ENCODE measurements at places on chromosomes 5 and 9. TPM values are rescaled to one million over a fixed set of nuclear protein-coding genes. Genes with fewer than 3 reads are reported as not detected.

DNA sequence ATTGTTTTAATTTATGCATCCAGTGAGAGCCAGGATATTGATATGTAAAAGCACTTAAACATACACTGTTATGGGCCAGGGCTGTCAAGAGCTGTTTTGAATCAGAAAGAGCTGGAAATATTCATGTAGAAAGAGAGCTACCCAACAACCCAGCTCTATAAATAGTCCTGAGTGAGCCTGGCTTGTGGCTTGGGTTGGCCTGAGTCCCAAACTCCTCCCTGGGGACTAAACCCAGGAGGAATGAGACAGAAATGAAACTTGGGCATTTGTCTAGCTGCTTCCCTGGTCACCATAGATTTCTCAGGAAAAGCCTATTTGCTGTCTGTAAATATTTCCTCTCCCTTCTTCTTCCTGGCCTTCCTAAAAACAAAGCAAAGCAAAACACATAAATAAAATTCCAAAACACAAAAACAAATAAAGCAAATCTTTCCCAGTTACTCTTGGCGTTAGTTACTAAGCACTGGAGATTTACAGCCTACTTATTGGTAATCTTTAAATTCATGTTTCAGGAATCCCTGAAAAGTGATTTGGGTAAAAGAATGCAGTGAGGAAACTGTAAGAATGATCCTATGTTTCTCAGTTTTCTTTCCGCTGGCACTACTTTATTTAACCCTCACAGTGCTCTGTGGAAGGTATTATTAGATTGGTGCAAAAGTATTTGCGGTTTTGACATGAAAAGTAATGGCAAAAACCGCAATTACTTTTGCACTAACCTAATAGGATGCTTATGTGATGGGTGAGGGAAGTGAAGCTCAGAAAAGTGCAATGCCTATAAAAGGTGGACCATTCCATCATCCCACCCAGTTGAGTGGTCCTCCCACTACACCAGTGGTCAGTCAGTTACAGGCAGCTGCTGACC, 111.8 kb downstream of the CARTPT start:
- H3K4me1 ChIP-seq = peaks cover 4% of the 10 kb centered on the region
- no peaks in the 10 kb centered on the region for H3K27me3 ChIP-seq
- no peak overlapping the region for H3K27ac ChIP-seq
- peak; percentile 72 for DNase-seq
- H3K36me3 ChIP-seq = no peaks in the 10 kb centered on the region

Gene TMEM215
- not detected for total RNA-seq

GRCh38 chr5:122259995-122260394, 52.0 kb upstream of the SNCAIP start:
- no peak overlapping the region for H3K27ac ChIP-seq
- no peaks in the 10 kb centered on the region for H3K27me3 ChIP-seq
- no peak for DNase-seq
- no peaks in the 10 kb centered on the region for H3K4me1 ChIP-seq
- H3K4me3 ChIP-seq = no peak overlapping the region

Gene DND1
- total RNA-seq = 0.84 TPM

Gene OTULINL
- total RNA-seq = 104 TPM

DNA sequence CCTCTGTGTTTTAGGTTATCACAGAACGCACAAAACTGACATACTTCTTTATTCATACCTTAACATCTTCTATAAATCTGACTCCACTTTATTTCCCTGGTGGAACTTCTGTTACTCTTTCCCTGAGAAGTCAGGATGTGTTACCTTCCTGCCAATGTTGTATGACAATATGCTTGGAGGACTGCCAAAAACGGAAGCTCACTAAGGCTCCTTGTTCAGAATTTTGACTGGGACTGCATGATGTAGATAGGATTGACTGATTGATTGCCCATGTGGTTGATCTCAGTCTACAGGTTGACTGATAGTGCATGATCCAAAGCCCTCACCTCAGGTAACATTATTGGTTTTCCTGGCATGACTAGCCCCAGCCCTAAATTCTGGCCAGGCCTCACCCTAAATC, 319.4 kb downstream of the TLR4 start:
- DNase-seq = no peak
- H3K36me3 ChIP-seq = no peaks in the 10 kb centered on the region
- no peaks in the 10 kb centered on the region for H3K27me3 ChIP-seq
- no peak overlapping the region for H3K27ac ChIP-seq
- no peak overlapping the region for H3K4me3 ChIP-seq

GRCh38 chr9:91519520-91520277, 96.1 kb upstream of the NFIL3 start:
- H3K27ac ChIP-seq = no peak overlapping the region
- no peak overlapping the region for H3K4me3 ChIP-seq
- no peaks in the 10 kb centered on the region for H3K4me1 ChIP-seq
- H3K36me3 ChIP-seq = no peaks in the 10 kb centered on the region

GRCh38 chr5:178205749-178206047, 1.4 kb downstream of the HNRNPAB start:
- peak overlapping the region; percentile 91 for H3K27ac ChIP-seq
- no peak for DNase-seq
- H3K4me1 ChIP-seq = peaks cover 30% of the 10 kb centered on the region
- peaks cover 47% of the 10 kb centered on the region for H3K36me3 ChIP-seq
- H3K4me3 ChIP-seq = peak overlapping the region; percentile 77
- no peaks in the 10 kb centered on the region for H3K27me3 ChIP-seq

Gene DOK3
- 45.6 TPM for total RNA-seq

GRCh38 chr5:89901346-89901745, 508.2 kb downstream of the CETN3 start:
- H3K27me3 ChIP-seq = no peaks in the 10 kb centered on the region
- no peak overlapping the region for H3K27ac ChIP-seq
- no peak for DNase-seq
- H3K4me1 ChIP-seq = no peaks in the 10 kb centered on the region
- no peak overlapping the region for H3K4me3 ChIP-seq
- no peaks in the 10 kb centered on the region for H3K36me3 ChIP-seq

DNA sequence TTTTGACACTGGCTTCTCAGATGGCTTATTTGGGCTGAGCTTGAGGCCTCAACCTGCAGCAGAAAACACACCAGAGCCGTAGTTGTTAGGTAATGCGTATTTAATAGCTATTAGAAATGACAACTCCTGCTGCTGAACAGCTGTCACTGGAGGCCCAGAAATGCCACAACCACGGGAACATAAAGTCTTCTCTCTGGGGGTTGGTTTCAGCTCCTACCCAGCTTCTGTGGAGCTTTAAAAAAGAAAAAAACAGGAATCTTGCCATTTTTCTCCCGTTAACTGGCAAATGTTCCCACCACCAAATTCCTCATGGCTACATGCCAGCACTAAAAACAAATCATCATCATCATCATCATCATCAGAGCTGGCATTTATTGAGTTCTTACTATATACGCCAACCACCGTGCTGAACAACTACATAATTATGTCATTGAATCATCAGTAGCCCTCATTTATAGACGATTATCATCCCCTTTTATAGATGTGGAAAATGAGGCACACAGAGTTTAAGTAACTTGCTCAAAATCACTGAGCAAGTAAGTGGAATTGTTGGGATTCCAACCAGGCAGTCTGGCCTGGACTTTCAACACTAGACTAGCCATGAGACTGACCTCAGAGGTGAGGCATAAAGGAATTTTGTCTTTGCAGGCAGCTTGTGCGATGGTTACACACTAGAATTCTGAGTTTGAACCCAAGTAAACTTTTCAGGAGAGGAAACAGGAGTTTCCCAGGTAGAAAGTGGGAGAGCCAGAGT, 185.3 kb upstream of the WWC1 start:
- H3K4me3 ChIP-seq = no peak overlapping the region
- no peaks in the 10 kb centered on the region for H3K4me1 ChIP-seq
- no peak overlapping the region for H3K27ac ChIP-seq
- no peaks in the 10 kb centered on the region for H3K36me3 ChIP-seq
- no peak for DNase-seq

Gene CDC25C
- 0.29 TPM for total RNA-seq

DNA sequence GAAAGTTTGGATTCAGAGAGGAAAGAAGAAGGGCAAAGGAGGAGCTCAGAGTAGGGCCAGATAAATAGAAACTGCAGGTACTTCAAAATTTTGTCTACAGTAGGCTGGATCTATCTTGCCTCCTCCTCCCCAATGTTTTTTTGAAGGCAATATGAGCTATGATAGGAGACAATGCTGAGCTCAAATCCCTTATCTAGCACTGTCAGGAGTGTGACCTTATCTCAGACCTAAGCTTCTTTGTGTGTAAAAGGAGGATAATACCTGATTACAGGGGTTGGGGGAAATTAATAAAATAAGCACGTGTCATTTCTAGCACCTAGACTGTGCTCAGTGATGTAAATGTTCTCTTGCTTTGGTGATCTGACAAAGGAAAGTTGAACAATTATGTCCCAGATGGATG, 137.8 kb upstream of the CD180 start:
- DNase-seq = no peak
- no peak overlapping the region for H3K4me3 ChIP-seq
- H3K27ac ChIP-seq = no peak overlapping the region
- H3K36me3 ChIP-seq = no peaks in the 10 kb centered on the region

Gene MOB3B
- total RNA-seq = 17.8 TPM

- H3K36me3 ChIP-seq = no peaks in the 10 kb centered on the region
- peaks cover 5% of the 10 kb centered on the region for H3K27me3 ChIP-seq
- no peak for DNase-seq
- no peak overlapping the region for H3K4me3 ChIP-seq
Measured at GRCh38 chr9:19913151-19913550, 124.3 kb upstream of the SLC24A2 start.

DNA sequence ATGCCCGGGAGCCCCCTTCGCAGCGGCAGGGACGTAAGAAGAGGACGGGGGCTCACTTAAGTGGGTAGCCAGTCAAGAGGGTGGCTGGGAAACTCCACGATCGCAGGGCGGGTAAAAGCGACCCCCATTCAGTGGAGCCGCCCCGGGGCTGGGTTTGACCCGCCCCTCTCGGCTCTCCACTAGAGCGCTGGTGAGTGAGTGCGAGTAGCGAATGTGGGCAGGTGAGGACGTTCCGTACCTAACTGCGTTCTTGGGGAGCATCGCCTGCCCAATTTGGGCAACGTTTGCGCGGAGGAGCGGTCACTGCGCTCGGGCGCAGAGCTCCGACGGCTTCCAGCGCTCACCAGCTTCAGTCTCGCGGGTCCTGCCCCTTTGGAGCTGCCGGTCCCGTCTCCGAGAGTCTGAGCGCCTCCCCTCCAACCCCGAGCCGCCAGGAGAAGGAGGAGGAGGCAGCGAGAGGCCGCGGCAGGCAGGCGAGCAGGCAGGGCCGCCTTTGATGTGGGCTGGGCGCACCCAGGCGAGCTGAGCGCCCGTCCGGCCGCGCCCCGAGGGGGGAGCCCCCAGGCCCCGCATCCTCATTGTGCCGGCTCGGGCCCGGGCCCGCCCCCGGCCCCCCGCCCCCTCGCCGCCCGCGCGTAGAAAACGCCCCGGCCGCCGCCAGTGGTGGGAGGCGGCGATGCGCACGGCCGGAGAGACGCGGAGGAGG, at the start of gene FGF18:
Gene FGF18, plus strand, starts transcription at position 666 of the 706 bp plus-strand sequence. CDS start 553 bp downstream, outside the sequence.
- H3K4me3 ChIP-seq = peak within 1 kb of the TSS; percentile 44
- H3K27me3 ChIP-seq = no peaks in the 10 kb centered on the region
- peak; percentile 79 for DNase-seq
- peaks cover 24% of the 10 kb centered on the region for H3K4me1 ChIP-seq

Gene STPG3
- not detected for total RNA-seq

- no peak overlapping the region for H3K4me3 ChIP-seq
- no peak for DNase-seq
- H3K27me3 ChIP-seq = no peaks in the 10 kb centered on the region
- H3K36me3 ChIP-seq = no peaks in the 10 kb centered on the region
- H3K27ac ChIP-seq = no peak overlapping the region
Measured at GRCh38 chr5:82561797-82562196, 283.6 kb upstream of the RPS23 start.

DNA sequence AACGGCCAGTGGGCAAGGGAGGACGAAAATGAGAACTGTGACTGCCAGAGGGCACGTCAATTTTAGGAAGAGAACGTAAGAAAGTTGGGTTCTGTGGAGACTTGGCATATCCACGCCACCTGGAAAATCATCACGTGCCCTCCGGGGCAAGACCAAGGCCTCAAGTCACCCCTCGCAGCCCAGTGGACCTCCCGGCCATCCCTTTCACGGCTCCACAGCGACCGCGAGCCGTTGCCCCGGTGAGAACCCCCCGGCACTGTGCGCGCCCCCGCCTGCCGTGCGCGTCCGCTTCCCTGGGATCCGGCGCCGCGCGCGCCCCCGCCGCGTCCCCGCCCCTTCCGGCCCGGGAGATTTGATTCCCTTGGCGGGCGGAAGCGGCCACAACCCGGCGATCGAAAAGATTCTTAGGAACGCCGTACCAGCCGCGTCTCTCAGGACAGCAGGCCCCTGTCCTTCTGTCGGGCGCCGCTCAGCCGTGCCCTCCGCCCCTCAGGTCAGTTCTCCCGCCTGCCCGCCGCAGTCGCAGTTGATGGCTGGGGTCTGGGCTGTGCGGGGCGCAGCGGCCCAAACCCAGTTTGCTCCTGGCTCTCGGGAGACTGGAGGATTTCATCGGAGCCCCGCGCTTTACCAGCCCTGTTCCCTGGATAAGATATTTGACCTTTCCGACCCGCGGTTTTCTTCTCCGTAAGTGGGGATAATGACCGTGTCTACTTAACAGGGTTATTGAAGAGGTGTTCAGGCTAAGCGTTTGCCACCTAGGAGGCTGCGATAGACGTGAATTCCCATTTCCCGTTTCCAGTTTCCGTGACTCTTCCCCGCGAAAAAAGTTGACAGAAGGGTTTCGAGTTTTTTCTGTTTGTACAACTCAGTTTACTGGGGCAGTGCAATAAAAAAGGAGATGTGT, at the start of gene MELK:
Gene MELK, plus strand, starts transcription at position 381 of the 904 bp plus-strand sequence. CDS start 8,787 bp downstream, outside the sequence.
- H3K4me1 ChIP-seq = peaks cover 13% of the 10 kb centered on the region
- no peaks in the 10 kb centered on the region for H3K27me3 ChIP-seq
- peak within 1 kb of the TSS; percentile 85 for H3K4me3 ChIP-seq
- H3K27ac ChIP-seq = peak within 1 kb of the TSS; percentile 75

- no peak overlapping the region for H3K4me3 ChIP-seq
- DNase-seq = no peak
- H3K36me3 ChIP-seq = no peaks in the 10 kb centered on the region
Measured at GRCh38 chr5:31656806-31657205, 17.9 kb downstream of the PDZD2 start.

- H3K36me3 ChIP-seq = no peaks in the 10 kb centered on the region
- peaks cover 5% of the 10 kb centered on the region for H3K27me3 ChIP-seq
- no peak overlapping the region for H3K27ac ChIP-seq
- H3K4me1 ChIP-seq = peaks cover 5% of the 10 kb centered on the region
Measured at GRCh38 chr9:88988796-88989641, 2.2 kb upstream of the S1PR3 start.

Gene PHAX
- total RNA-seq = 23.2 TPM

DNA sequence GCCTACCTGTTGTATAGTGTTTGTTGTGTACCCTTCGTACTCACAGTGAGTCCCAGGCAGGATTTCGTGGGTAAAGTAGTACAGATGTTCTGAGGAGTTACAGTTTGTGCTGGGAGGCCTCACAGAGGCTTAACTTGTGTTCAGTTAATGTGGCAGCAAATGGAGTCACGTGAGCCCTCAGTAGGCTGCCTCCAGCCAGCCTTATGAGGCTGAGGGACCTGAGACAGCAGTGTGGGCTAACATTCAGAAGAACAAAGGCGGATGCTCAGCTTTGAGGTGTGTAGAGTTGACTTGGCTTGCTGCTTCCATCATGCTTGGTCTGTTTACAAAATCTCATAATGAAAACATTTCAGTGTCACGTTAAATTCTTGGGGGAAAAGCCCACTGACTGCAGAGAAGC, 118.1 kb downstream of the TRIO start:
- no peak for DNase-seq
- H3K27ac ChIP-seq = no peak overlapping the region
- no peak overlapping the region for H3K4me3 ChIP-seq
- H3K4me1 ChIP-seq = peaks cover 37% of the 10 kb centered on the region
